GM10248 (cell line): ENCODE measurements at places on chromosomes 3 and 15.

DNA sequence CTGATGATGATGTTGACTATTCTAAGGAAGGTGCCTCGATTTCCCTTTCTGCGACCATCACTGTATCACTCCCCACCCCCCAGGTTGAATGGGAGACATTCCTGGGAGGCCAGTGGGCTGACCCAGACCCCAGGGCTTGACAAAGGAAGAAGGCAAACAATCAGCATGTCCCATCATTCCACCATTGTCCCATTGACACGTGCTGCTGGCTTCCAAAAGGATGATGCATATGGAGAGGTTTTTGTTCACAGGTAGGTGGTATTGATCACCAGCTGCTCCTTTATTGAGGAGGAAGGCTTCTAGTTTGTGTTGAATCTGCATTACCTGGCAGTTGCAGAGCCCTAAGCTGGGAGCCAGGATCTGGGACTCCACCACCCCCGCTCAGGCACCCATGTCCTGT, 30.4 kb downstream of the RASGRF1 start:
- no peak for DNase-seq

DNA sequence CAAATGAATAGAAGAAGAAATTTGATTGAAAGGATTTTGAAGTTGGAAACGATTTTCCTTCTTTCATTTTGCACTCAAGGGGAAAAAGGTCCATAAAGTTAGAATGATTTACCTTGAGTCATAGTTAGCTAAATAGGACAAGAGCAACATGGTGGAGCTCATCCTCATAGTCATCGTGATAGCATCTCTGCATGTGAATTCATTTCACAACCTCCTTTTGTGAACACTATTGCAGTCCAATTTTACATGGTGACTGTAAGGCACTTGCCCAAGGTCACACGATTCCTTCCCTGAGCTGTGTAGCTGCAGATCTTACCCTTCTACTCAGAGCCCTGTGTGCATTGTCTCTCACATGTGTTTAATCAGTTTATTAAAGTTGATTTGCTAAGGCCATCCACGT, 359.8 kb upstream of the C2CD4B start:
- no peak for DNase-seq

DNA sequence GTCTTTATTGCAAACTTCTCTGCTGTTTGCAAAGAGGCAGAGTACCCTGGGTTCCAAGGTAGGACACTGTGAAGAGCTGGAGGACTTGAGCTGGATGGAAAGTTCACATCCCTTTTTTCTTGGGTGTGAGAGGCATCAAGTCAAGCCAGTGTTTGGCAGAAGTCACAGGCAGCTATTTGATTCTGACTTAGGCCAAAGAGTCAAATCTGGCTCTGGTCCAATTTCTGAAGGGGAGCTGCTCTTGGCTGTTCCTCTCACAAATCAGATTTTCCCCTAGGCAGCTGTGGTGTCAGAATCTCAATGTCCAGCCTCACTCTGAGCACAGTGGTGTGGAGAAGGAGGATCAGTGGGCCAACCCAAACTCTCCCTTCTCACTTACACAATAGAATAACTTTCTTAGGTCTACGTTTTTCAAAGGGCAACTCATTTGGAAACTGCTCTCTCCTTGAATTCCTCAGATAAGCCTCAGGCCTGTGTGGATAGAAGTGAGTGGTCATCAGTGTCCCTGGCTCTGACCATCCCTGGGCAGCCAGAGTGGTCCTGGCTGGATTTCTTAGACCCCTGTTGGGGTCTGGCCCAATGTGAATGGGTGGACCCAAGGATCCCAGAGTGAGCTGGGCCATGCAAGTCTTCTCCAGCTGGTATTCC, 18.2 kb upstream of the AMOTL2 start:
- no peak for DNase-seq

- DNase-seq: no peak
Observed at GRCh38 chr3:10715886-10716285, 100.1 kb upstream of the SLC6A11 start.

DNA sequence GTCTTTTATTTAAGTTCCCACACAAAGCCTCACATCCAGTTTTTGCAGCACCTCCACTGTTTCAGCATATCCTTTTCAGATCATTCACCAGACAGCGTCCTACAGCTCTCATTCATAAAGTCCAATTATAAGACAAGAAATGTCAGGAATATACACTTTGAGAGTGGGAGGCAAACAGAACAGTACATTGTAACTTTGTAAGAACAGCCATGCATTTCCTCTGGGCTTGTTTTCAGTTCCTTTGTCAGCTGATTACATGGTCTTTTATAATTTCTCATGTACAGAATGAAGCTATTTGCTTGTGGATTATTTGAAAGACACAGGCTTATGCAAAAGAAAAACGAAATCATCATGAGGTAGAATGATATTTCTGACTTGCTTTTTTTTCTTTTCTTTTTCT, 85.7 kb downstream of the SOX2 start:
- no peak for DNase-seq

DNA sequence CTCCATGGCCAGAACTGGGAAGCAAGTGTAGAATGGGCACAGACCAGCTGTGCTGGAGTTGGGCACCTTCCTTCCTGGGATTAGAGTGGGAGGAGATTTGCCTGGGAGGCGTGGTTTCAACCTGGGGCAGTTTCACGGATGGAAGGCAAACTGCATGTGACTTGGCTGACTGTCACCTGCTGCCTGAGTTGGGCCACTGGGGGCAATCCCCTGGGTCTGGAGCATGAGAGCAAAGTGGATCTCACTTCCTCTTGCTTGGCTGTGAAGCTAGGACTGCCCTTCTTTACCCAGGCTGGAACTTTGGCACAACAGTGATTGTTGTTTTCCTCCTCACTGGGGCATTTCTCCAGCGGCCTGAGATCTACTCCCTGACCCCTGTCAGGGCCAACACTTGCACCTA, 1247.0 kb upstream of the EPHA6 start:
- no peak for DNase-seq

GRCh38 chr3:9211155-9211950, 38.1 kb downstream of the SRGAP3 start:
- DNase-seq: no peak

DNA sequence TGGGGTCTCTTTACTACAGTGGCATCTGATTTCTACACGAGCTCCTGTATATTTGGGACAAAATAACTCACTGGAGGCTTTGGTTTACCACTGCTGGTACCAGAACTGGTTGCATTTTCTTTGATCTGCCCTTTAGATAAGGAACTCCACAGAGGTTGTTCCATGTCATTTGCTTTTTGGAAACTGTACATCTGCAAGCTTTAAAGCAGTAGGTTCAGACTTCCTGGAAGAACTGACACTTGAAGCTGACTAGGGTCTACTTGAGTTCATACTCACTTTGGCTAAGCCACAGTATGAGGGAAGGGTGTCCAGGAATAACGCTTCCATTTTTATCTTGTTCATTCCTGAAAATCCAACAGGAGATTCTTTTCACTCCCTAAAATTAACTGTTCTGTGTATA, 86.4 kb downstream of the WWTR1 start:
- DNase-seq: no peak

- DNase-seq: no peak
Observed at GRCh38 chr3:120407508-120408287, 43.1 kb downstream of the FSTL1 start.

DNA sequence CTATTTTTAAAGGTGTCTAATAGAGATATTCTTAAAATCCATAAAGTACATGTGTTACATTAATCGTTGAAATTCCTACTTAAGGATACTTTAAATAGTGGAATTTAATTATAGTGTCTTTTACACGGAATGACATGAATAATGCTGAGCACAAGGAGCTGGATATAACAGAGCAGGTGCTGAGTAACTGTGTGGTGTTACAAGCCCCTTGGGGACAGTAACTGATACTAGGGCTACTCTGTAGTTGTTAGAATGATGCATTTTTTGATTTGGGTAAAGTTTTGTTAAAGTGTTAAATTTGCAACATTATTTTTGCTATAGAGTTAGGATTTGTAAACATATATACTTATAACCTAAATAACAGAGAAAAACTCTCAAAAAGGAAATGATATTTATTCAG, 1496.1 kb downstream of the OTOL1 start:
- no peak for DNase-seq
